PC-3 (cell line): ENCODE measurements at places on chromosomes 4 and X.
A peak's percentile ranks its signal among the peaks of the same experiment; 100 is the strongest.

DNA sequence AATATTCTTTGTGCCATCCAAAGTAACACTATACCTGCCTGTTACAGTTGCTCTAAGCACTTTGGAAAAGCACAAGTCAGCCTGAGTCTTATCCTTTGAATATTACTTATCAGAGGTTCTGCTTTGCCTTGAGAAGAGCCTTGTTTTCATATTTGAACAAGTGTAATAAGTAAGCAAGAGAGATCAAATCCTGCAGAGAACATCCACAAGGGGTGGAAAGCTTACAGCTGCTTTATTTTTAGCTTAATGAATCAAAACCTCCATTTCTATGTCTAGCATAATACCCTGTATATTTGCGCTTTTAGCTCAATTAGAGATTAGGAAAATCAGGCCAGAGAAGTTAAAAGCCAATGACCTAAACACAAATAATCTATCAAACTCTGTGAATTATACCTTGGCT is 139.8 kb downstream of the CDS1 start:
- no peak for DNase-seq

- DNase-seq = no peak
These were observed 2.5 kb downstream of the CACNA1F start for GRCh38 chrX:49230500-49231232.

DNA sequence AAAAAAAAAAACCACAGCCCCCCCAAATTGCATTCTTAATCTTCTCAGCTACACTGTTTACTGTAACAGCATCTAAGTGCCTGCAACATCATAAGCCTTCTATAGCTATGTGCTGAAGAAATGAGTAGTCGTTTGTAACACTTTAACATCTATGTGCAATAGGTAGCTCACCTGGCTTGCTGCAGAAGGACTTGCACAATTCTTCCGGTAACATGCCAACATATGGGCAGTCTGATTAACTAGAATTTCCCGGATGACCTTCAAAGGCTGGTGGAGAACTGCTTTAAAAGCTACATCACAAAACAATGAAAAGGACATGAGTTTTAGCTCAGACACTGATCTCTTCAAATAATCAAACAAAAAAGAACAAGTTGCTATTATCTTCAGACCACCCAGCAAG is 52.9 kb downstream of the METTL14 start:
- DNase-seq = no peak

DNA sequence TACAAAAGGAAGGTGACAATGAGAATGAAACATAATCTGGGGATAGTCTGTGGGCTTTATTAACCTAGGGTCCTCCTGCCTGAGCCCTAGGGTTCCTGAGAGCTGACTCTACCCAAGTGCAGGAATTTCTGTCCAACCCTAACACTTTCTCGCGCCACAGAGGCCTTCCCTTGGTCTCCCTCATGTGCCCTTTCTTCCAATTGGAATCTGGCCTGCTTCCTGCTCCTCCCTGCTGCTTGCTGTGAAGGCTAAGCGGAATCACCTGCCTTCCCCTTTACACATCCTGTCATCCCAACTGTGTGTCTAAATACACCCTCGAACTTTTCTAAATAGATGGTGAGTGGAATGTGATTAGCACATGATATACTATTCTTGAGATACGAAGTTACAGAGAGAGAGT is 5.9 kb downstream of the MAGEA11 start:
- no peak for DNase-seq

GRCh38 chr4:155846929-155847328 is 19.1 kb downstream of the ASIC5 start:
- no peak for DNase-seq

GRCh38 chr4:169229571-169230028 is 41.2 kb downstream of the SH3RF1 start:
- peak; percentile 89 for DNase-seq

GRCh38 chr4:3875466-3875865 is 109.3 kb downstream of the ADRA2C start:
- no peak for DNase-seq

GRCh38 chr4:86999136-86999643 is 64.4 kb downstream of the AFF1 start:
- no peak for DNase-seq

DNA sequence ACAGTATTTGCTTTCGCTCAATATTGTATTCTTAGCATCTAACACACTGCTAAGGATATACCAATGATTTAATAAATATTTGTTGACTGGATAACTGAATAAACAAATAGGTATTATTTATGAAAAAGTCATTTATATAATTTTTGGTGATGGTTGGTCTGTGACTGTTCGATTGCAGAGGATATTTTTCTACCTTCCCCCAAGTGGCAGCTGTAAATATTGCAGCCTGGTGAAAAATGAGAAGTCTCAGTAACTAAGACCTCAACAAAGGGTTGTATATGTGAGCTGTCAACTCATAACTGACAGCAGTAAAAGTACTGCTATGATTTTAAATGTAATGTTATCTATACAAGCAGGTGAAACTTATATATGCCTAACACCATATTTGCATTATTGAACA is 36.0 kb downstream of the HTR2C start:
- DNase-seq = peak; percentile 39

GRCh38 chr4:28226962-28227361 is 1366.3 kb downstream of the STIM2 start:
- no peak for DNase-seq

DNA sequence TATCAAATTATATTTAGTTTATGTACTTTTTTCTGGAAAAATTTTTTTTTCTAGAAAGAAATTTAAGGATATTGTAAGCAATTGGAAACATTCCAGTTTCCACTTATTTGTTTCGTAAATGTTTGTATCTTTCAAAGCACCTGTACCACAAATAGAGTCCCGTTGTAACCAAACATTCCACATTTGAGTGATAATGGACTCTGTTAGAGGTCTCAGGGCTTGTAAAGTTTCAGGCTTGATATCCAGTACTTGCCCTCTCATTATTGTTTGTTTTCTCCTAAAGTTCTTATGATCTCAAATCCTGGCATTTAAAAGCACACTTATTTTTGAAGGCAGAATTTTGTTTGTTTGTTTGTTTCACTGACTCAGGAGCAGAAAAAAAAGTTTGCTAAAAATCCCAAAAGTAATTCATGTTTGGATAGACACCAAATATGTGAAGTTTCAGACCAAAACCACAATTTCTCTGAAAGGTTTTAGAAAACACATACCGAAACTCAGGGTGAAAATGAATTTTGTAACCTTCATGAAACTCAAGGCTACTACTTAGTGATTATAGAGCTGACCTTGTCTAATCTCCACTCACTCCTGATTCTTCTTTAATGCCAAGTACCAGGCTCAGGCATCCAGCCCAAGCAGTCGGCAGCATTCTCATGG is 5.7 kb upstream of the TMEM192 start:
- no peak for DNase-seq

- no peak for DNase-seq
These were observed 273.5 kb downstream of the TMA16 start for GRCh38 chr4:163768014-163768413.

- peak; percentile 36 for DNase-seq
These were observed 55.7 kb downstream of the METTL14 start for GRCh38 chr4:118740869-118741268.
